ENCODE measurements at places on chromosomes 1 and 21. TPM values are rescaled to one million over a fixed set of nuclear protein-coding genes. Genes with fewer than 3 reads are reported as not detected.

DNM3 gene
- 0.51 TPM for total RNA-seq

DNA sequence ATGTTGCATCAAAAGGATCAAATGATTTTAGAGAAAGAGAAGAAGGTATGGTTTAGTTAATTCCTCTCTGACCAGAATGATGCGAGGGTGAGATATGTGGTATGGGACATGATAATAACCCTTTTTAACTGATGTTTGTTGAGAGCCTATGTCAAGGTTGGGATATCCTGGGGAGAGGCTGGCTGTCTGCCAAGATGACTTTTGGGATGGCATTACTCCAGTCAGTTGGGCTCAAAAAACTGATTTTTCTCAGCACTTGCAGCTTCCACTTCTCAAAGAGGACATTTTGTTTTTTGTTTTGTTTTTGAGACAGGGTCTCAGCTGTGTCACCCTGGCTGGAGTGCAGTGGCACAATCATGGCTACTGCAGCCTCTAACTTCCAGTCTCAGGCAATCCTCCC lies 17.7 kb upstream of the STX12 start:
- DNase-seq, result no peak

DNA sequence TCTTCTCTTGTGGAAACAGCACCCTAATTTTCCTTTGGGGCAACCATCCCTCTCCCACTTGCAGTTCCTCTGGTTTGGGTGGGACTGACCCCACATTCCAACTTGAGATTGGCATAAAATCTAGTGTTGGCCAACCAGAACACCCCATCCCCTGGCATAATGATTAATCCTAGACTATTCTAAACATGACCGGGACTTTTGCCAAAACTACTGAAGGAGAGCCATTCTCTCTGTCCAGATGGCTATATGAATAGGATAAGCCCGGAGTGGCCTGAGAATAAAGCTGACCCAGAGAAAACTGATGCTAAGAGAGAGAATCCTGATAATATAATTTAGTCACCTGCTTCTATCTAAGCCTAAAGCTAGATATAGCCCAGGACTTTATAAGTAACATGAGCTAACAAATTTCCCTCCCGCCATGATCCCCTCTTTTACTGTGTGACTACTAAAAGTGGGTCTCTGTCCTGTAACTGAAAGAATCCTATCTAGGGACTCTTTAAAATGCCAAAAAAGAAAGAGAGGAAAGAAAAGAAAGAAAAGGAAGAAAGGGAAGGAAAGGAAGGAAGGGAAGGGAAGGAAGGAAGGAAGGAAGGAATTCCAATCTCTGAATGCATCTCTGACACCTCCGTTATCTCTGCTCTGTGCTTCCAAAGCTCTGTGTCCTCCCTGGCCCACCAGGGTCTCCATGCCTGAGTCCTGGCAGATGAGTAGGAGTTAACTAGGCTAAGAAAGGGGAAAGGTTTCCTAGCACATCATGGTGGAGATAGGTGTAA lies 28.0 kb upstream of the NRDC start:
- peak; percentile 11 for DNase-seq

- no peak for DNase-seq
Measured at GRCh38 chr1:101178341-101178687, 58.5 kb upstream of the S1PR1 start.

GRCh38 chr1:204514828-204515227 lies 1.4 kb upstream of the MDM4 start:
- DNase-seq, result no peak

DNA sequence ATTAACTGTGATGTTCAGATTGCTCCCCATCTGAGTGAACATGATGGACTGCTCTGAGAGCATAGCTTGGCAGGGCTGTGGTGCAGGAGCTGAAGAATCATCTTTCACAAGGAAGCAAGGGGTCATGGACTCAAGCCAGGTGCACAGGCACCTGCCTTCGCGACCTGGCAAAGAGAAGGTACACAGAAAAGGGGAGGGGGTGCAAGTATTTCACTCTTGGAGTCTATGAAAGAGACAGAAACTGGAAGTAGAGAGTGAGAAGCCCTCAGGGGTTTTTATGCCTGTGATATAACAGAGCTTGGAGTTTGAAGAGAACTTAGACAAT lies 232.6 kb upstream of the PLXNA2 start:
- DNase-seq, result no peak

DNA sequence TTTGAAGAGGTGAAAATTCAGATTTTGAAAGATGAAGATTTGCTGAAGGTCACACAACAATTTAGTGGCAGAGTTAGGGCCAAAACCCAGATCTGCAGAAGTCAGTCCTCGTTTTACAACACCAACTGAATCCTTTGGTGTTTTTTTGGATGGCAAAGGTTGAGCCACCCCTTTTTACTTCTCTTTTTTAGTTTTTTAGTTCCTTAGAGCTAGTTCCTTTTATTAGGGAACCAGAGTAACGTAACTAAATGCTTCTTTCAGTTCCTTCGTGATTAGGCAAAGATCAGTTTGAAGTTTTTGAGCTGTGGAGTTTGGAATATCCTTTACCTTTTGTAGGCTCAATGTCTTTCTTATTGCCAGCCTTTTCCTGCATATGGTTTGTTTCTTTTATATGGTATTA lies 67.9 kb upstream of the ARID1A start:
- no peak for DNase-seq

GRCh38 chr1:245475126-245475525 lies 320.3 kb downstream of the KIF26B start:
- no peak for DNase-seq

GRCh38 chr1:22228505-22228911 lies 85.6 kb upstream of the WNT4 start:
- no peak for DNase-seq

- peak; percentile 35 for DNase-seq
Measured at GRCh38 chr1:212700223-212700891, 717 bp upstream of the BATF3 start.

GRCh38 chr1:39406533-39407450 lies 84.6 kb upstream of the BMP8A start:
- DNase-seq, result no peak

DNA sequence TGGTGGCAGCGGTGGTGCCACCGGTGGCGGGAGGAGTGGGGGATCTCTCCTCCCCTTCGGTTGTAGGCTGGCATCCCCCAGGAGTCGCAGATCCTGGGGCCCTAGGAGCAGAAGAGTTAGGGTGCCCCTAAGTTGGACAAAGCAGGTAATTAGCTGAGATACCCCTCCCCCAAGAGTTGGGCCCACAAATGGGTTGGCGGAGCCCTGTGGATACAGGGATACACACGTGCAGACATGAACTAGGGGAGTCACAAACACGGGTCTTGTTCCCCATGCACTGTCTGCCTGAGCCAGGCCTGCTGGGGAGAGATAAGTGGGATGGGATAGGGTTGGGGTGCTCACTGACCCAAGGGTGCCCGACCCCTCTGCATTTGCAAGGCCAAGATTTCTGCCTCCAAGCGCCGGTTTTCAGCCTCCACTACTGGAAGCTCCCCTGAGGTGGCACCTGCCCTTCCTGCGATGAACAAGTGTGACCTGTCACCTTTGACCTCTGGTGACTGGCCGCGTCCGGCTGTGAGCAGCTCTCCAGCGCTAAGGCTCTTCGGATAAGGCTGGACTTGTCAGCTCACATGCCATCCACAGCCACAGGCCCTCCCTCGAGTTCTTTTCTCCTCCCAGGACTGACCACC lies 1.8 kb downstream of the CCDC17 start:
- DNase-seq, result no peak

All from dermis microvascular lymphatic vessel endothelial cell (primary cell).